ENCODE measurements at places on chromosomes 3 and 15.

DNA sequence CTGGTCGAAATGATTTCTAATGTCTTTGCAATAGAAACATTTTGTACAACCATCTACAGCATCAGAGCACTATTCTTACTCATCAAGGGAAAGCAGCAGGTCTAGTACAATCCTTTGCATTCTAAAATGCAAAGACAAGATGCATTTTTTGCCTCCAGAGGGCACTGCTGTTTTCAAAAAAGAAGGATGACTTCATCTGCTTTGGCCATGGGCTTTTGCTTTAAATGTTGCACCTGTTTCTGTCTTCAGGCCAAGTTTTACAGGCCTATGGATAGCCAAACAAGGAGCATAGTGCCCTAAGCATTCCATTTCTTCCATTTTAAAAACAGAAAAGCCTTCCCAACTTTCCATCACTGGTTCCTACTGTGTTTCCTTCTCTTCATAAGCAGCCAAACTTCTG lies 3.4 kb downstream of the PARP9 start:
- peak; percentile 27 for DNase-seq

DNA sequence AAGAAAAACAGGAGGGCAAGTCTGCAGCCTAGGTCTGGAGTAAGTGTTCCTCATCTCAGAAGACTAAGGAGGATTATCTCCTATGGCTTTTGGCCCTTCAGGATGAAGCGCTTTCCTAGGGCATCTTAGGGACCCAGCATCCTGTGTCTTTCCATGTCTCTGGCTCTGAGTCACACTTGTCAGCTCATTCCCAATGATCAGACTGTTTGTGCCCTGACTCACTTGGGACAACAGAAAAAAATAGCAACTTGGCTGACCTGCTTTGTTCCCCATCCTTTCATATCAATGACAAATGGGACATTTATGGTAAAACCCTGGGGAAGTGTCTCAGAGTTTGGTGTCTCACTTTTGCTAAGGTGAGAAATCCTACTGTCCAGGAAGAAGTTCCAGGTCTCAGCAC lies 76.2 kb upstream of the OXTR start:
- DNase-seq = no peak

DNA sequence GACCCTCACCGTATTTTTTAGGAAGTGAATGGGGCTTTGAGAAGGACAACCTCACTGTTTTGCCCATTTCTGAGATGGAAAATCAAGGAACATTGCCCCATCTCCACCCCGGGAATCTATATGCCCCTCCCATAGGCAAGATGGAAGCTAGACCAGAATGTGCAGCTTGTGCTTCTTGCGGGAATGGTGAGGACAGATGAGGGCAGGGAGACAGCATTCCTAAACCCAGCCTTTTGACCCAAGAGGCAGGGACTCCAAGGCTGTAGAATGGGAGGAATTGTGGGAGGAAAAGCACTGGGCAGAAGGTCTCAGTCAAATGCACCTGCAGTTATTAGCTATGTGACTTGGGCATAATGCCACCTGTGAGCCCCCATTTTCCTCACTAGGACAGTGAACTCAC lies 66.9 kb downstream of the SMAD3 start:
- DNase-seq = no peak

- DNase-seq = no peak
Observed at GRCh38 chr3:130758624-130759369, 12.2 kb upstream of the PIK3R4 start.

DNA sequence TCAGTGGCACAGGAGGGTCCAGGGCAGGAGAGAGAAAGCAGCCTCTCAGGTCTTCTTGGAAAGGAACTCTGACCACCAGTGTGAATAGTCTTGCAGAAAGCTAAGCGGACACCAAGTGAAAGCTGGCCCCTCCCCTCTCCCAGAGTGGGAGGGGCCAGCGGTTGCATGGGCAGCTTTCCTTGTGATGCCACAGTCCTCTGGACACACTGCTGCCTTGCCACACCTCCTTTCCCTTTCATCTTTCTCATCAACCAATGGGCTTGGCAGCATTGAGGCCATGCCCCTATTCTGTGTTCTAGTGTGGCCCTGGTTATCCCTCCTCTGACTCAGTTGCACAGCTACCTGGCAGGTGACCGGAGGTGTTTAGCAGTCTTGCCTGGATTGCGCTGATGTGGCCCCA lies 49.7 kb upstream of the GOLGA6B start:
- DNase-seq = no peak

- no peak for DNase-seq
Observed at GRCh38 chr3:113829576-113830354, 8.8 kb upstream of the GRAMD1C start.

DNA sequence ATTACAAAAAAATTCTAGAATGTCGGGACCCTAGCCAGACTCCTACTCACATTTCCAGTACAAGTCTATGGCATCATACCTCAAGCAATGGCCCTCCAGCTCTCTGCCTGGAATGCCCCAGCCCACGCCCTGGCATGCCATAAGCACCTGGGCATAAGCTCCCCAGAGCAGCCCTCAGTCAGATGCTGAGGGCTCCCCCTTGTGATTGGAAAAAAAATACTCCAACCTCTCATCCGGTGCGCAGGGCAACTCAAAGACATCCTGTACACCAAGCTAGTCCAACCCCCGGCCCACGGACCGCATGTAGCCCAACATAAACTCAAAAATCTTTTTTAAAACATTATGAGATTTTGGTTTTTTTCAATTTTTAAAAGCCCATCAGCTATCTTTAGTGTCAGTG lies 115.4 kb downstream of the NEK10 start:
- DNase-seq = no peak

GRCh38 chr3:116337229-116337628 lies 108.1 kb downstream of the LSAMP start:
- DNase-seq = no peak

GRCh38 chr3:81953111-81953510 lies 191.7 kb upstream of the GBE1 start:
- DNase-seq = no peak

DNA sequence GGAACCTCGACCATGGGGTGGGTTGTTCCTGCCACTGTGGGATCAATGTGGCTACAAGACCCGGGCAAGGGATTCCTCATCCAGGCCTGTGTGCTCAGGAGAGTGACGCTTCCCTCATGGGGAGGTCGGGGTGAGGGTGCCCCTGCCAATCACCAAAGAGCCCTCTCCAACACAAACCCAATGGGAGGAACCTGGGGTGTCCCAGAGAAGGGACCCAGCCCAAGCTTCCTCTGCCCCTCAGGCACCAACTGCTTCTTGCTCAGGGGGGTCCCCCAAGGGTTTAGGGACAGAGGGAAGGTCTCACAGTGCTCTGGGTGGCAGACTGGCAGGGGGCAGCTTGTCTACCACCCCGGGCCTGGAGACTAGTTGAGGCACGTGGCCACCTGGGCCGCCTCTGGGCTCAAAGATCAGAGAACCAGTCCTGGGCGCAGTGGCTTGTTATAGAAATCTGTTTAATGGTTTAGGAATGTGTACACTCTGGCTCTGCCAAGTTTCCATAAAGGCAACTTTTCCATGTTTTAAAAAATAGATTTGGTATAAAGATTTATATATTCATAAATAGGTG lies 26.6 kb downstream of the GP9 start:
- DNase-seq = no peak

- DNase-seq = no peak
Observed at GRCh38 chr15:92853222-92853621, 46.9 kb upstream of the CHD2 start.

DNA sequence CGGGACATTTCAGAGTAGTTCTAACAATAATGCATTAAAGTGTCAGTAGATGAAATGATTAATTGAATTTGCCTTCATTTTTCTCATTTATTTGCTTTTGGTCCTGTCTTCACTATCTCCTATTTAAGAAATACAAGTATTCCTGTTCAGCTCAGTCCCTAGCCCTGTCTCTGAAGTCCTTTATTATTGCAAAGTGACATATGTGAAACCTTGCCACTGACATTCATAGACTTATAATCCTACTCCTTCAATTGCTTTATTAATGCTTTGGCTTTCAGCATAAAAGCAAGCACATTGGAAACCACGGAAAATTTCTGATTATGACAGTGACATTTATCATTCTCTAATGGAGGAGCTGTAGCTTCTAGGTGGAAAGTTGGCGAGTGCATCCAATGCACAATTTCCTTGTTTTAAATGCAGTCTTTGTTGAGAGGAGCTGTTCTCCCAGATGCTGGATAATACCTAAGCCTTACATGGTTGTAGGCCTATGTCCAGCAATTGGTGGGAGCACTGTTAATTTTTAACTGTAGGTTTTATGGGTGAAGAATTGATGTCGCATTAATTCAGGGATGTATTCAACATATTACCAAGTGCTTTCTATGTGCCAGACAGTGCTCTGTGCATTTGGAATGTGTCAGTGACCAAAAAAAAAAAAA lies 337.8 kb downstream of the FEZF2 start:
- DNase-seq = no peak

DNA sequence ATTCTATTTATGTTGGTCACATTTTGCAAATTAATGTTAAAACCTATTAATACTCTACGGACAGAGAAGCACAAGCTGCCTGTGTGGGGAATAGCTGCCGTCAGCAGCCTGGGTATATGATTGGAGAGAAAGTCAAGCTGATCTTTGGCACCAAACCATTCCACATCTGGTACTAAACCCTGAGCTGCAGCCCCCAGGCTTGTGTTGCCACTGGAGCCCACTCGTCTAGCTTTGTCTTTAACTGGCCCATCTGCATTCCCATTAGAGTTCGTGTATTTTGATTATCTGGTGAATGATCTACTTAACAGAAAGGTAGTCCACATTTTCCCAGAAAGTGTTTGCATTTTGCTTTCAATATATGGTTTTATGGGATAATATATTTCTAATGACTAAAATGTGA lies 5.4 kb downstream of the NDUFB4 start:
- no peak for DNase-seq
